ENCODE measurements at places on chromosomes 7 and 10.
A peak's percentile ranks its signal among the peaks of the same experiment; 100 is the strongest.

DNA sequence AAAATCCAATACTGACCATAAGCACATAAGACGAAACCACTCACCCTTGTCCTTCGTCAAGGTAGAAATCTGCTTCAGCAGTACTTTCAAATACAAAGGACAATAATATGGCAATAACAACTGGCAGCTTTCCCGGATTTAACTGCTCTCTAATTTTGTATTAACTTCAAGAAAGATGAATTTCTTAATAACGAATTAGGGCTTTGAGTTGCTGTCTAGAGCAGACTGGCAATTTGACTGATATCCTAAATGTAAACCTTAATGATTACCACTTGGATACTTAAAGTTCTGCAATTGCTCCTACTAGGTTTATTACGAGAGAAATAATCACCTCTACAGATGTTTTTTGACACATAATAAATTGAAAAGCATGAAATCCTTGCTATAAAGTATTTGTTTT is 418.7 kb downstream of the MAGI2 start:
- DNase-seq, result no peak

GRCh38 chr7:157754416-157754790 is 417.6 kb downstream of the DNAJB6 start:
- DNase-seq, result no peak

DNA sequence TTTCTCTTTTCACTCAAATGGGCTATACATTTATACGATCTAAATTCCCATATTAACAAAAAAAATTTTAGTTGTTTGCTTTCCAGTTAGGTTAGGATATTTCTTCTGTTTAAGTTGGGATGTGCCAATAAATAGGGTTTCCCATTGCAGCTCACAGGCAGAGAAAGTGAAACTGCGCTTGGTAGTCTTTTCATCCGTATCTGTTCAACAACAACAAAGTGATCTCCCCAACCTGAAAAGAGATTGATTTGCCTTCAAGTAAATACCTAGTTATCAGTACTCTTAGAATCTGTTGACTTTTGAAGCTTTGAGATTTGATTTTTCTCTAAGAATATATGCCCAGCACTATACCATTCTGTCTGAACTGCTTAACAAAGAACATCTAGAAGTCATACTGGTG is 143.4 kb downstream of the DYNC1I1 start:
- DNase-seq, result peak; percentile 83

DNA sequence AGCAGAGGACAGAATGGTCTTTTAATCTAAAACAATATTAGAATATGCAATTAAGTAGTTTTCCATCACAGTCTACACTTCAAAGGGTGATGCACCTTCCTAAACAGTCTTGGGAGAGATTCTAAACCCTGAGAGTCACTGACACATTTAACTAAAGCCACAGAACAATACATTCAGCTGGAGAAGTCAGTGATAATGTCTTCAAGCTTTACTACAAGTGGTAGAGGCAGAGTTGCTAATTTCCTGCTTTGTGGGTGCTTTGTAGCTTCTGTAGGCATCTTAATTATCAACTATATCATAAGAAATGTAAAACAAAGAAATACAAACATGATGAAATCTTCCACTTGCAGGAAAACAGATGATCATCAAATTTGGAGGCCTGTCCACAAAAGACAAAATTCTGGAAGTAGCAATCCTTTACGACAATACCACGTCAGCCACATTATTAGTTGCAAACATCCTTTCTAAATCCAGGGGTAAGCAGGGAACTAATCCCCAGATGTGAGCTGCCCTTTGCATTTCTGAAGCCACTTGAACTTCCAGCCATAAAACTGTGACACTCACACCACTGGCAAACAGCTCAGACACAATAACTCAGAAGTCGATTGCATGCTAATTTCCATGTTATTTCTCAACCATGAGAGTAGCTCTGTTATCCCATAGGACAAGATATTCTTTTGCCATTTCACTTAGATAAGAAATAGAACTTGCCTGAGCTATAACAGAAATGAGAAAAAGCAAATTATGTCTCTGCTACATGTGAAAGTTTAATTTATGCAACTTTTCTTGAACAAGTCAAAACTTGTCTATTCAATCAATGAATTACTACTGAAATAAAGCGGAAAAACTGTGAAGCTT is 212.2 kb downstream of the FAM107B start:
- no peak for DNase-seq

DNA sequence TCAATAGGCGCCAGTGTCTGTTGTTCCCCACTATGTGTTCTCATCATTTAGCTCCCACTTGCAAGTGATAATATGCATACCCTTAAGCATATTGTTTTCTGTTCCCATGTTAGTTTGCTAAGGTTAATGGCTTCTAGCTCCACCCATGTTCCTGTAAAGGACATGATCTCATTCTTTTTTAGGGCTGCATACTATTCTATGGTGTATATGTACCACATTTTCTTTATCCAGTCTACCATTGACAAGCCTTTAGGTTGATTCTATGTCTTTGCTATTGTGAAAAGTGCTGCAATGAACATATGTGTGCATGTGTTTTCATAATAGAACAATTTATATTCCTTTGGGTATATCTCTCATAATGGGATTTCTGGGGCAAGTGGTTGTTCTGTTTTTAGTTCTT is 77.8 kb upstream of the PLXDC2 start:
- DNase-seq, result no peak
